ENCODE measurements at places on chromosomes 1 and 21. TPM values are rescaled to one million over a fixed set of nuclear protein-coding genes. Genes with fewer than 3 reads are reported as not detected.

DNA sequence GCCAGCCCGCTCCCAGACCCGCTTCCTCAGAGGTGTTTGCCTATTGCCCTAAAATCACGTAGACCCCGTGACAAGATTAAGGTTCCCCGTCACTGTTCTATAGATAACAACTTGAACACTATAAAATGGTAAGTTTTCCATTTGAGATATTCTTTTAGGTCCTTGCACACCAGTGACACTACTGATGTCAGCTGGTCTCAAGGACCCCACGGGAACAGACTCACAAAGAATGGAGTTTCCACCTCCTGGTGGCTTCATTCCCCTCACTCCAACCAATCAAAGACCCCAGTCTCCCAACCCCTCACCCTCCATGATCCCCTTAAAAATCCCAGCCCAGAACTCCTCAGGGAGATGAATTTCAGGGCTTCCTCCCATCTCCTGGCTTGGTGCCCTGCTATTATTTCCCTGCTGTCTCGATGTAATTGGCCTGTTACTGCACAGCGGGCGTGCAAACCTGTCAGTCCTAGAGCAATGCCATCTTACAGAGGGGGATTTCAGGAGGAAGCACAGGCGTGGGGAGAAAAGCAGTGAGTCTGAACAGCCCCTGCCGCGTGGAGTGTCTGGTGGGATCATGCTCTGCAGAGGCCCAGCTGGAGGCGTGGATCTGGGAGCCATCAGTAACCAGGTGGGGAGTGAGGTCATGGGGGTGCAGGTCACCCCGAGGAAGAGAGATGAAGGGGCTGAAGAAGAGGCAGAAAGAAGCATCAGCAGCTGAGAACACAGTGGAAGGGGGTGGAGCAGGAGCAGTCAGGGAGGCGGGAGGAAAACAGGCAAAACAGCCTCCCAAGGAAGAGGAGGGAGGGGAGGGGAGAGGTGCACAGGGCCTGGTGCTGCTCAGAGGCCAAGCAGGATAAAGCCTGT, 35.1 kb upstream of the LBR start:
- H3K27ac ChIP-seq, result no peak overlapping the region
- H3K4me1 ChIP-seq, result peaks cover 3% of the 10 kb centered on the region
- DNase-seq, result no peak

The CA14 gene
- 0.44 TPM for total RNA-seq

The HSPA6 gene
- total RNA-seq, result 18.7 TPM

The FCGR1A gene
- total RNA-seq, result 16.7 TPM

DNA sequence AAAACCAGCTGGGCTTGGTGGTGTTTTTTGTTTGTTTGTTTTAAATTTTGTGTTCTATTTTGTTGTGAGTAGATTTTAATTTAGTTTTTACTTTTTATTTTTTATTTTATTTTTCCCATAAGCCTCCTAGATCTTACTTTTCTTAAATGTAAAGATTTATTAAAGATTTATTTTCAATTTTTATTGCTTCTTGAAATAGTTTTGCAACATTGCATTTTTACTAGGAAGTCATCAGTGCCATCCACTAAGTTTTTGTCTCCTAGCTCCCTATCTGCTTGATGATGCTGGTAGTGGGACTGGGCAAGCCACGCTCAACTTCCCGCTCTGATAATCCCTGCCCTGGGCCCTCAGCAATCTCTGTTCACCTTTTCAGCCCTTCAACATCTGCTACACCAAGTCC, 175.4 kb downstream of the CDC7 start:
- DNase-seq, result no peak
- H3K27me3 ChIP-seq, result no peaks in the 10 kb centered on the region
- no peaks in the 10 kb centered on the region for H3K4me1 ChIP-seq
- no peak overlapping the region for H3K4me3 ChIP-seq
- H3K36me3 ChIP-seq, result no peaks in the 10 kb centered on the region
- no peak overlapping the region for H3K27ac ChIP-seq

DNA sequence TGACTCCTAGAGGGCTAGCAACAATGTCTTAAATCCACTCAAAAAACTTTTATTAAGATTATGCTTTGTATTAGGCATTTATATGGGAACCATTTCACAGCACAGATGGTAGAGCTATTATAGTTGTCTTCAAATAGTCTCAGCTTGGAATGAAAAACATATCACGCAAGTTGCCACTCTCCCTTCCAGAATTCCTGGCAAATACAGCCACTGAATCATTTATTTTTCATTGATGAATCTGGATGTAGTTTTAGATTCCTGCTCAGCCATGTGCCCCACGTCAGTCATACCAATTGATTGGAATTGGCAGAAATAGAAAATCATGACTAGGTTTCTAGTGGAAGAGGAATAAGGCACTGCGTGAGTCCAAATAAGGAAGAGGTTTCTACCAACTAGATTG, 165.2 kb downstream of the PLA2G4A start:
- H3K27ac ChIP-seq, result no peak overlapping the region
- no peaks in the 10 kb centered on the region for H3K4me1 ChIP-seq
- no peak overlapping the region for H3K4me3 ChIP-seq
- no peaks in the 10 kb centered on the region for H3K27me3 ChIP-seq
- no peak for DNase-seq

- DNase-seq, result no peak
- no peaks in the 10 kb centered on the region for H3K36me3 ChIP-seq
- H3K27ac ChIP-seq, result no peak overlapping the region
Measured at GRCh38 chr1:221694109-221694508, 47.8 kb downstream of the DUSP10 start.

The HES2 gene
- 1.6 TPM for total RNA-seq

DNA sequence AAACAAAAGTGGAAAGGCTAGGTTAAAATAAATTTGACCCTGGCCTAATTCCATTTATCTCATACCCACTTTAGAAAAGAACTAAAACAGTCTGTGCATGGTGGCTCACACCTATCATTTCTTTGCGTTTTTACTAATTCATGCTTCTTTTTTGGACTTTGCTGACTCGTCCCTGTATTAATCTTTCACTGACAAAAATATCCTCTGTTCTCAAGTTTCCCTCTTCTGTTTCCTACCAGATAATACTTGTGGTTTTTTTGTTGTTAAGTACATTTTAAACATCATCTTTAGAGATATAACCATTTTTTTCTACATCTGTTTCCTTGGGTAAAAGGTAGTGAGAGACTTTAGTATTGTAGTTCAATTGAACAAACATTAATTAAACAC, 11.5 kb downstream of the CNST start:
- H3K27ac ChIP-seq, result no peak overlapping the region
- peaks cover 43% of the 10 kb centered on the region for H3K4me1 ChIP-seq
- H3K27me3 ChIP-seq, result no peaks in the 10 kb centered on the region
- H3K4me3 ChIP-seq, result no peak overlapping the region

- H3K4me3 ChIP-seq, result no peak overlapping the region
- no peaks in the 10 kb centered on the region for H3K27me3 ChIP-seq
- H3K4me1 ChIP-seq, result no peaks in the 10 kb centered on the region
- DNase-seq, result no peak
- H3K27ac ChIP-seq, result no peak overlapping the region
Measured at GRCh38 chr1:25082216-25082899, 149.9 kb downstream of the SYF2 start.

The OR2G2 gene
- not detected for total RNA-seq

The RNF223 gene
- total RNA-seq, result 1.7 TPM

The NRDC gene
- total RNA-seq, result 156 TPM

GRCh38 chr1:61404597-61405376, 320.2 kb downstream of the TM2D1 start:
- no peak overlapping the region for H3K4me3 ChIP-seq
- no peak for DNase-seq
- no peaks in the 10 kb centered on the region for H3K36me3 ChIP-seq
- H3K27me3 ChIP-seq, result no peaks in the 10 kb centered on the region

- H3K27ac ChIP-seq, result no peak overlapping the region
- H3K4me3 ChIP-seq, result no peak overlapping the region
- H3K27me3 ChIP-seq, result peaks cover 41% of the 10 kb centered on the region
- H3K4me1 ChIP-seq, result peaks cover 24% of the 10 kb centered on the region
- H3K36me3 ChIP-seq, result no peaks in the 10 kb centered on the region
- no peak for DNase-seq
Measured at GRCh38 chr1:180909005-180909414, 3.7 kb upstream of the KIAA1614 start.

The C1orf115 gene
- 17.0 TPM for total RNA-seq

DNA sequence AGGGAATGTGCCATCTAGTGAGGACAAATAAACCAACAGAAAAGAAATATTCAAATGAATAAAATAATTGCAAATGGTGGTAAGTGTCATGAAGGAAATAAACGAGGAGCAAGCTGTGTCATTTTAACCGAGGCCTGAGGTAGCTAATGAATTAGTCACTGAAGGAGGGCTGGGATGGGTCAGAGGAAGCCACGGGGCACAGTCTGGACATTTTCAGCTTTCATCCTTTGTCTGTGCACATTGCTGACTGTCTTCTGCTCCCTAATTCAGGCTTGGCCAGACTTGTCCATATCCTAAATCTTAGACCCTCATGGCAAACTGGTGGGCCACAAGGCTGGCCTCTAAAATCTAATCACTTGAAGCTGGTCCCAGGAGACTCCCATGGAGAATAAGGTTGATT, 138.4 kb downstream of the RHOU start:
- H3K4me1 ChIP-seq, result no peaks in the 10 kb centered on the region
- no peaks in the 10 kb centered on the region for H3K36me3 ChIP-seq
- H3K27me3 ChIP-seq, result no peaks in the 10 kb centered on the region
- no peak overlapping the region for H3K4me3 ChIP-seq
- no peak for DNase-seq

DNA sequence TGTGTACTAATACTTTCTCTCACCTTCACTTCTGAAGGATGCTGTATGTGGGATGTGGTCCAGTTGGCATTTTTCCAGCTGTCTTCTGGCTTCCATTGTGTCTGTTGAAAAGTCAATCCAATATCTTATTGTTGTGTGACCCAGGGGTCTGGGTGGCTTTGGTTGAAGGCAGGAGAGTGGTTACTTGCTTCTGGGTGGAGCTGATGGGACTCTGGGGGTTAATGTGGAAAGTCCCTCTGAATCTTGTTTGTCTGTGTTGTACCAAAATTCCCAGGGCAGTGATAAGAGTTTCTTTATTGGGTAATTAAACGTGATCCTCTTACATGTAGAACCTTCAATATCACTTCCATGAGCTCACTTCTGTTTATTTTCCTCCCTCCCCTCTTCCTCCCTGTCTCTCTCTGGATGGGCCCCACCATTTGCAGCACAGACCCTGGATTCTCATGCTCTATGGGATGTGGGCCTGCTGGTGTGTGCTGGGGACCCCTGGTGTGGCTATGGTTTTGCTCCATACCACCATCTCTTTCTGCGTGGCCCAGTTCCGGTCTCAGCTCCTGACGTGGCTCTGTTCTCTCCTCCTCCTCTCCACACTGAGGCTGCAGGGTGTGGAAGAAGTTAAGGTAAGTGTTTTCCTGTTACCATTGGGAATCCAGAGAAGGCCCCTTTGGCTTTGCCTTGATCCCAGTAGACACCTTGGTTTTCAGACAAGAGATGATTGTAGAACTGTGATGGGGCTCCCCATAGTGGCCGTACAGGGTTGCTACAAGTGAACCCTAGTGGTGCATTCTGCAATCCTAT, 71.5 kb downstream of the HHAT start:
- H3K36me3 ChIP-seq, result no peaks in the 10 kb centered on the region
- no peak for DNase-seq
- no peaks in the 10 kb centered on the region for H3K4me1 ChIP-seq
- H3K4me3 ChIP-seq, result no peak overlapping the region
- H3K27me3 ChIP-seq, result no peaks in the 10 kb centered on the region
- no peak overlapping the region for H3K27ac ChIP-seq

The CYP4Z1 gene
- 0.47 TPM for total RNA-seq

GRCh38 chr1:245441689-245442088, 286.9 kb downstream of the KIF26B start:
- H3K4me1 ChIP-seq, result no peaks in the 10 kb centered on the region
- no peak overlapping the region for H3K4me3 ChIP-seq
- H3K27ac ChIP-seq, result no peak overlapping the region
- no peaks in the 10 kb centered on the region for H3K36me3 ChIP-seq
- peaks cover 4% of the 10 kb centered on the region for H3K27me3 ChIP-seq
- DNase-seq, result no peak

DNA sequence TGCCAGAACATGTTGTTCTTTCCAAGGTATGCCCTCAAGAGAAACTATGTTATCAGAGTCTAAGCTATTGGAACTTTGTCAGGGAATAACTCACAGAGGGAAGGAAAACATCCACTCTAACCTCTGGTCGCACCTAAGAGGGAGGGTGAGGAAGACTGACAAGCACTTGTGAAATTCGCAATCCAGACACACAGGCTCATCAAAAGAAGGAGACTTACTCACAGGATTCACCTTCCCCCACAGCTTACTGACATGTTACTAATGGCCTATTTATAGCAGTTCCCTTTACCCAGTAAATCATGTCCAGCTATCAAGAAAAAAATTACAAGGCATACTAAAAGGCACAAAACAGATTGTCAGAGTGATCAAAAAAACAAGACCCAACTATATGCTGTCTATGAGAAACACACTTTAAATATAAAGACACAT, 36.9 kb downstream of the WDR64 start:
- peaks cover 7% of the 10 kb centered on the region for H3K27me3 ChIP-seq
- no peak for DNase-seq
- H3K27ac ChIP-seq, result no peak overlapping the region
- H3K4me3 ChIP-seq, result no peak overlapping the region

DNA sequence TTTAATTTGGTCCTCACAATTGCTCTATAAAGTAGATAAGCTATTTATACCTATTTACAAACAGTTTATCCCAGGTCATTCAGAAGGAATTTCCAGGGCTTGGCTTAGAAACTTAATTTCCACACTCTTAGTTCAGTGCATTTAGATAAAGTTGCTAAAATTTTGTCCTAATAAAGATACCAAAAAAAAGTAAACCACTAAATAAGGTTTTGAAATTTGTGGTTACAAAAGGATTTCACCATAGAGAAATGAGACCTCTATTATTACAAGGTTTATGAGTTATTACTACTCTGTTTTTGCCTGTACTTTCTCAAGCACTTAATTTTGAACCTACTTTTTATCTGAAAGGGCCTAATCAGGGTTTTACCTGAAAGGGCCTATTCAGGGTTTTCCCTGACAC, 22.4 kb downstream of the PTPN22 start:
- no peaks in the 10 kb centered on the region for H3K27me3 ChIP-seq
- H3K36me3 ChIP-seq, result no peaks in the 10 kb centered on the region
- peaks cover 9% of the 10 kb centered on the region for H3K4me1 ChIP-seq
- no peak overlapping the region for H3K4me3 ChIP-seq
- DNase-seq, result no peak

DNA sequence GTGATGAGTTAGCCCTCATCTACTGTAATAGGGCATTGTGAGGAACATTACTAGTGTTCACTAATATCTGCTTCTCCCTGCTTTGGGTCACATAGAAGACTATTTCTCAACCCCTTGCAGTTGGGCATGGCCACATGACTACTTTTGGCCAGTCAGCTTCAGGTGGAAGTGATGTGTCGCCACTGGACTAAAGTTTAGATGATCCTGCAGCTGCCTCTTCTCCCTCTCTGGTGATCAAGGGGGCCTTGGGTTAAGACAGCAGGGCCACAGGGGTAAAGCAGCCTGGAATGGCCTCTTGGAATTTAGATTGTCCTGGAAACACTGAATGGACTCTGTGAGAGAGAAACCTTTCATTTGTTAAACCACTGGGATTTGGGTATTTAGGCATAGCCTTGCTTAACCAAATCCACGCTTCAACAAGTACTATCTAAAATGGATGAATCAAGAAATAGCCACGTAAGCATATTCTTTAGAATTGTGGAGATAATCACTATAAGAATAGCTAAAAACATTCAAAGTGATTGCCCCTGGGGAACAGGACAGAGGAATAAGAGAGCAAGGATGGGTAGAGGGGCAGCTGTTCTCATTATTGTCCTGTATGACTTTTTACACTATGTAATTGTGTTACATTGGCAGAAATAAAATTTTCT, 41.2 kb downstream of the OPRD1 start:
- no peak overlapping the region for H3K4me3 ChIP-seq
- no peaks in the 10 kb centered on the region for H3K27me3 ChIP-seq
- H3K27ac ChIP-seq, result no peak overlapping the region
- H3K36me3 ChIP-seq, result no peaks in the 10 kb centered on the region
- H3K4me1 ChIP-seq, result no peaks in the 10 kb centered on the region
- no peak for DNase-seq
